Posterior cingulate gyrus (tissue), 11 donors: ENCODE measurements at places on chromosomes 3 and 15.

GRCh38 chr3:31785734-31786133 lies 195.3 kb downstream of the OSBPL10 start:
- DNase-seq: no peak

GRCh38 chr3:147049821-147050220 lies 356.5 kb downstream of the ZIC4 start:
- no peak for DNase-seq

- no peak for DNase-seq
Observed at GRCh38 chr15:81291916-81292522, 31.9 kb downstream of the STARD5 start.

GRCh38 chr15:101044625-101045235 lies 125.6 kb downstream of the LRRK1 start:
- DNase-seq: no peak

DNA sequence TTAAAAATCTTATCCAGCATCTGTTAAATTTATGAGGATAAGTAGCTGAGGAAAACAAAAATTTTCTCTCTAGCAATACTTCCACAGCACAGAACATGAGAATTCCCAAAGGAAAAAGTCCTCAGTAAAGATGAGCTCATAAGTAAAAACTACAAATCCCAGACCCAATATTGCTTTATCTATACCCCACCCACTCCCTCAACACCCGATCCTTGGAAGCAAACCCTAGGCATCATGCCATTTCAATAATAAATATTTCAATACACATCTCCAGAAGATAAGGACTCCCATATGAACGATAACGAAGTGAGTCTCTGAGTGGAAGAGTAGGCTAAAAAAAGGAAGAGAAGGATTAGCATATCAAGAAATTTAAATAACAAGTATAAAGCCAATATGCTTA lies 8.3 kb upstream of the PRR20G start:
- DNase-seq: no peak

GRCh38 chr3:54518011-54518675 lies 395.8 kb downstream of the CACNA2D3 start:
- no peak for DNase-seq

GRCh38 chr15:98002866-98003265 lies 42.4 kb downstream of the ARRDC4 start:
- DNase-seq: no peak
